ENCODE measurements at places on chromosomes 3 and 15.

- DNase-seq = no peak
These were observed 15.7 kb downstream of the PTH1R start for GRCh38 chr3:46893146-46893748.

DNA sequence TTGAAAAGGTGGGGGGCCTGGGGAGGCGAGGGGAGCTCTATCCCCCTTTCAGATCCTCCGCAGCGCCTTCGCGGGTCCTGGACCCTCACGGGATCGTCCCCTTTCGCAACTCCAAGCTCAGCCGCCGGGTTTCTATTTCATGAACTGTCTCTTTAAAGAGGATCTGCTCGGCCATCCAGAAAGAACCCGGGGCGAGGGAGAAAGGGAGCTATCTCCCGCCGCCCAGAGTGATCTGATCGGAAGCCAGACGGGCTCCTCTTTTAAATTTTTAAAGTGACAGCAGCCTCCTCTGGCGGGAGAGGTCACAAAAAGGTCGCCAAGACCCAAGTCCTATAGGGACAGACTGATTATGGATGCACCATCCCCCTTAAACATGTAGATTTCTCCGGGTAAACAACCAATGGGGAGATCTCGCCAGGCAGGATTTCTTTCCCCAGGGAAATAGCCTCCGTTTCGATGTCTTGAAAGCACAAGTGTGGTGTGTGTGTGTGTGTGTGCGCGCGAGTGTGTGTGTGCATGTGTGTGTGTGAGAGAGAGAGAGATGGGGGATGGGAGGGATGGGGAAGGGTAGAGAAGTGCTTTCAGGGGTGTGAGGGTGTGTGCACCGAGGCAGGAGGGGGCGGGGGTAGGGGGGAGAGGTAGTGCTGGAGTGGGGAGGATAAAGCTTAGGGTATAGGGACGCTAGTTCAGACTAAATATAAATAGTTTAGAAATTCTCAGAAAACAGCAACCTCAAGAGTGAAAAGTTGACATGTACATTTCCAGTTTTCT is 516.1 kb downstream of the MECOM start:
- DNase-seq = no peak

DNA sequence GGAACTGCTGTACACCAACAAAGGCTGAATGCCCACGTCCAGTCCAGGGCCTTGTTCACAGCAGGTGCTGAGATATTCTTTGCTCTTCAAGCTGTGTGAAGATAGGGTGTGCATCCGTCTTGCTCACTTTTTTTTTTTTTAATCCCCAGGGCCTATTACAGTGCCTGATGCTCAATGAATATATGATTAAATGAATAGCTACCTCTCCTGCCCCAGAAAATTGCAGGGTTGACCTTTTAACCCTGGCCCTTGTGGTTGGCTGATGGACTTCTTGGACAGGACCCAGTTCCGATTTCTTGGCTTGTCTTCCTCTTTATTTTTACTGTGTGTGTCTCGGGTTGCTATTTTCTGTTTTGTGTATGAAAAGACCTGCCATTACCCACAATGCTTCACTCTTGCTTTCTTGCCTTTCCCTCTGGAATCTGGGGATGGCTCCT is 2.9 kb upstream of the FYTTD1 start:
- no peak for DNase-seq

- no peak for DNase-seq
These were observed 224.2 kb upstream of the CFAP20DC start for GRCh38 chr3:59273976-59274375.

DNA sequence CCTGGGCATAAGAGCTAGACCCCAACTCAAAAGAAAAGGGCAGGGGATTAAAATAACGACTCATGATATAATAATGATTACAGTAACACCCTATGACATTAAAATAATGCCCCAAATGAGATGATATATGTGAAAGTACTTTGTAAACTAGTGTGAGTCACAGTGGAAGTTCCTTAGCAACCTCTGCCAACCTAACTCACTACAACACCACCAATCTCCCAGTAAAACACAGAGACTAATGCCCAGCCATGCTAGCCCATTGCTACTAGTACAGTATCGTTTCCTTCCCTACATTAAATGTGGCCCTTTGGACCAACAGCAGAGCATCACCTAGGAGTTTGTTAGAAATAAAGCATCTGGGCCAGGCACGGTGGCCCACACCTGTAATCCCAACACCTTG is 11.2 kb upstream of the ADAMTS7 start:
- DNase-seq = no peak

GRCh38 chr3:49841126-49841696 is 15.2 kb downstream of the TRAIP start:
- no peak for DNase-seq

GRCh38 chr3:183946037-183946436 is 61.4 kb upstream of the PARL start:
- no peak for DNase-seq

GRCh38 chr3:133192967-133193366 is 154.8 kb downstream of the TMEM108 start:
- no peak for DNase-seq

DNA sequence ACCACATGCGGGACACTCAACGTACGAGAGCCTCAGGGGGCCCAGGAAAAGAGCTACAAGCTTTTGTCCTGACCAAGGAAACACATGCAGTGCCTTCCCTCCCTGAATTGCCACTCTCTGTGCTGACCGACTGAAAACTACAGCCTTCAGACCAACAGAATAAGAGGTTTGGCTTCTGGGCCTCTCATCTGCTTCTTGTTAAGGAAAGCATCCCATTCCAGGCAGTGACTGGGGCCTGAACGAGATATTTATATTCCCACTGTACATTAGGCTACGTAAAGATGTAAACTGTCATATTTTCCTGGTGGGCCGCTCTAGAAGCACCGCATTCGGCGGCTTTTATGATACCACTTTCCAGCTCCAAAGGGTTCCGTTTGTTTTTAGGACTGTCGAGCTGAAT is 208.9 kb upstream of the TPM1 start:
- no peak for DNase-seq

DNA sequence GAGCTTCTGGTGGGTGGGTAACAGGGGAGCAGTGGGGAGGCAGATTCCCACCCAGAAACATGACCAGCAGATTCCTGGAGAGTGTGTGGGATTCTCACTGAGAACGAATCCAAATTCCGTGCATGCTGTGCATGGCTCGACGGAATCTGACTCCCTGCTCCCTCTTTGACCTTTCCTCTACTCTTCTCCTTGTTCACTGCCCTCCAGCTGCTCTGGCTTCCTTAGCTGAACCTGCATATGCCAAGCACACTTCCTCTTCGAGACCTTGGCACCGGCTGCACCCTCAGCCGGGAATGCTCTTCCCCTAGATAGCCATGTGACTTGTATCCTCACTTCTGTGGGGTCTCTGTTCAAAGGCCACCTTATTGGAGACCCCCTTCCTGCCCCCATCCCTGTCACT is 6.3 kb downstream of the INSYN1 start:
- no peak for DNase-seq

- no peak for DNase-seq
These were observed 65.4 kb downstream of the FOXP1 start for GRCh38 chr3:71518089-71518488.

- DNase-seq = no peak
These were observed 419.7 kb downstream of the ZBTB20 start for GRCh38 chr3:114727373-114727772.

DNA sequence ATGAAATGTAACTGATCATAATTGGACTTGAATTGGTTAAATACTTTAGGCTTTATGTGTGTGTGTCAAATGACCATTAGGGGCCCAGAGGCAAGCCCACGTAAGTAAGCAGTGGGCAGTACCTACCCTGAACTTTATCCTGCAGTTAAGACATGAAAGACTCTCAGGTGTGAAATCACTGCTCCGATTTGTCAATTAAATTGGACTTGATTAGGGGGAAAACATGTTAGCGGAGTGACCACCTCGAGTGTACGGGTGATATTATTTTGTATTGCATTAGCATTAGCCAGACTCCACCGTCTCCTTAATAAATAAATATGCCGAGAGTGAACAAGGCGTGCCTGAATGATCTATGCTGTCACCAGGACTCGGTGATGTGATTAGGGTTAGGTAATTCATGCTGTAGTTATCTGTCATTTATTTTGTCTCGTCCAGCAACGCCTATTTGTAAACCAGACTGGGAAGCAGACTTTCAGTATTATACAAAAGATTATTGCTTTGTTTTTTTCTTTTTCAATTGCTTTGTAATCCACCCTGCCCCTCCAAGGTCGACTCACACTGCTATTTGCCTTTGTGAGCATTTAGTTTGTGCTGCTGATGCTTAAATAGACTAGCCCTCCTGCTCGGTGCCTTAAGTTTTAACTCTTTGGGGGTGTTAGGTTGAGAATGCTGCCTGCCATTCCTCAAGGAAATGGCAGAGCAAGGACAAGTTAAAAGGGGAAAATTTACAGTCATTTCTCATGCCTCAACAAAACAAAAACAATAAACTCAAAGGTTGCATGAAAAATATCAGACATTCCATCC is 1.8 kb downstream of the RBMS3 start:
- no peak for DNase-seq

- DNase-seq = no peak
These were observed 12.3 kb upstream of the KLF15 start for GRCh38 chr3:126369490-126369889.

DNA sequence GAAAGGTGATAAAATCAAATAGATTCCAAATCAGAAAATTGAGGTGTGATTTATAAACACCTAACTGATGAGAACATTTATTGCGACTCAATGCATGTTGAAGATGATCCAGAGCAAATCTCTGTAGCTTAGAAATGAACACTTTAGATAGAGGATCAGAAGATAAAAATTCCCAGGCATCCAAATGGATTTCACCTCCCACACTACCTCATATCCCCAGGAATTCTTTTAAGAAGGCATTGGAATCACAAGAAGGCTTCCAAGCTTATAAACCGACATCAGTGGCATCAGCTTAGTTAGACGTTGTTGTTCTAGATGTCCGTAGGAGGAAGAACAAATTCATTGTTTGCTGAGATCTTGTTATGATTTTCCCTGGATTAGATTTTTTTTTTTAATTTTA is 154.4 kb downstream of the EBLN2 start:
- no peak for DNase-seq

DNA sequence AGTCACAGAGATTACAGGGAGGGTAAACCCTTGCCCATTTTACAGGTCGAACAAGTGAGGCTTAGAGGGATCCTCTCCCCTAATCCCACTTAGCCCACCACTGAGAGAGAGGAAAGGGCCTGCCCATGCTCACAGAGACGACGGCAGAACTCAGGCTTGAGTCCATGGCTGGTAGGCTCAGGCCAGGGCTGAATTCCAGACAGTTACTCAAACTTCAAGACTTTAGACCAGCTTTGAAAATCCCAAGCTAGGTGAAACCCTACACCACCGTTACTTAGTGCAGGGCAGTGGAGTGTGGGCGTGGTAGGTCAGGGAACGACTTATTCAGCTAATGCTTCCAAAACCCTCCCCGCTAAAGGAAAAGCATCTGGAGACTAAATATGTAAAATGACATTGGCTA is 16.4 kb downstream of the GRIP2 start:
- DNase-seq = no peak

DNA sequence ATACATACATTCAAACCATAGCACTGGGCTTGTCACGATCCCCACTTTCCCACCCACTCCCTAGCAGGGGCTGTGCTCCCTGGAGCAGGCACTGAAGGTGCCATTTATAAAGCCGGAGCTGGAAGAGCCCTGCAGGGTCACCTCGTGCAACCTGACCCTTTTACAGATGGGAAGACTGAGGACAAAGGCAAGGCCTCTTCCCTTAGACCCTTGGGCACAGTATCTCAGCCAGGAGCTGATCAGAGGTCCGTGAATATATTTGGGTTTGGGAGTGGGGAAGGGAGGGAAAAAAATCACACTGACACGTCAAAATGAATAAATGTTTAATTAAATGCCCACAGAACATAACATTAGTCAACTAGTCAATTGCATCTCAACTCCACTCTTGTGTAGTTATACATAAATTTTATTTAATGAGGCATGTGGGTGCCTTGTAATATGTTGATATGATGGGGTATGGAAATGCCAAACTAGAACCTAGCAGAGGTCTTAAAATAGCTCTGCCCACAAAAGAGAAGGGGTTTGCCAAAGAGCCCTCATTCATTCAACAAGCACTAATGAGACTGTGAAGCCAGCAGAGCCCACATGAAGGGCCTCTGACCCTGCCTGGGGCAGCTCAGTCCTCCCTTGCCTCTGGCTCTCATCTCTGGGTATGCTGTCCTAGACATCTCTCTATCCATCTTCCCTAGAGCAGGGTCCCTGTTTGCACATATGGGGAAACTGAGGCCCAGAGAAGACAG is 119.4 kb downstream of the NUP210 start:
- DNase-seq = no peak

DNA sequence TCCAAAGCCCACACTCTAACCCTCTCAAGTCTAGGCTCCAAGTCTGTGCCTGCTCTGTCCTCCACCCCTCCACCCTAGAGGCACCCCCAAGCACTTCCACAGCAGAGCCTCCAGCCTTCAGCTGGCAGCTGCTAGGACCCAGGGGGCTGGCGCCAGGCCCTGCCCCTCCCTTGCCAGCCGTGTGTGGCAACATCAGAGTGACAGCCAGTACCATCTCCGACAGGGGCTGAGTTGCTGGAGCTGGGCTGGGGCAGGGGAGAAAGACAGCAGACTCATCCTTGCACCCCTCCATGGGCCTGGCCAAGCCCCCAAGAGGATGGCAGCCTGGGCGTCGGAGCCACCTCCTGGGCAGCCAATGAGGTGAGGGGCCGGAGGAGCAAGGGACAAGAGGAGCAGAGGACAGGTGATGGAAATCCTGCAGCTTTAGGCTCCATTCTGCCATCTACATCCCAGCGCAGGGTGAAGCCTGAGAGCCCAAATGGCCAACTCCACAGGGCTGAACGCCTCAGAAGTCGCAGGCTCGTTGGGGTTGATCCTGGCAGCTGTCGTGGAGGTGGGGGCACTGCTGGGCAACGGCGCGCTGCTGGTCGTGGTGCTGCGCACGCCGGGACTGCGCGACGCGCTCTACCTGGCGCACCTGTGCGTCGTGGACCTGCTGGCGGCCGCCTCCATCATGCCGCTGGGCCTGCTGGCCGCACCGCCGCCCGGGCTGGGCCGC is at the start of gene GPR62:
Gene GPR62, plus strand, starts transcription at position 207 of the 718 bp plus-strand sequence. Its CDS starts 272 bp downstream, at position 479.
- no peak for DNase-seq

DNA sequence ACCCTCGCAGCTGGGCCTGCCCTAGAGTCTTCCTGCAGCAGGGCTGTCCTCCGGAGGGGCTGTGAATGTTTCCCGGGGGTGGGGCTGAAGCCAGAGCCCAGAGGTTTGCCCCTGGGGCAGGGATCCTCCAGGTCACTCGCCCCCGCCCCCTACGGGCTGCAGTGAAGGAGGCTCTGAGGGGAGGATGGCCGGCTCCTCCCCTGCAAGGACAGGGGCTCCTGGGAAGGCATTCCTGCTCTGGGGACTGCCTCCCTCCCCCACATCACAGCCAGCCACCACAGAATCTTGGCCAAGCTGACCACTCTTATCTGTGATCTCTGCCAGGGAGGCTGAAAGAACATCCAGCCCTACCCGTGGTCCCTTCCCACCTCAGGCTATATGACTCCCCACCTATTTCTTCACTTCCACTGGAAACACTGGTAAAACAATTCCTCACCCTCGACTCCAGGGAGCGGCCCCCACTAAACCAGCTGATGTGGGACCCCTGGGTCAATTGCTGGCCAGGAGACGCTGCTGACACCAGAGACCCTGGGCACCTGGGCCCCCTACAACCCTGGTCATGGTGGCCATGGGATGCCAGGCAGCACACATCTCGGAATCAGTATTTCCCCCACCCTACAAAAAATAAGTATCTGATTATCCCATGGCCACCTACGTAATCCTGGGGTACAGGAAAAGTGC is 66.0 kb downstream of the HMCES start:
- DNase-seq = no peak
